Omental fat pad (tissue), 4 donors: ENCODE measurements at places on chromosomes 11 and 22.

DNA sequence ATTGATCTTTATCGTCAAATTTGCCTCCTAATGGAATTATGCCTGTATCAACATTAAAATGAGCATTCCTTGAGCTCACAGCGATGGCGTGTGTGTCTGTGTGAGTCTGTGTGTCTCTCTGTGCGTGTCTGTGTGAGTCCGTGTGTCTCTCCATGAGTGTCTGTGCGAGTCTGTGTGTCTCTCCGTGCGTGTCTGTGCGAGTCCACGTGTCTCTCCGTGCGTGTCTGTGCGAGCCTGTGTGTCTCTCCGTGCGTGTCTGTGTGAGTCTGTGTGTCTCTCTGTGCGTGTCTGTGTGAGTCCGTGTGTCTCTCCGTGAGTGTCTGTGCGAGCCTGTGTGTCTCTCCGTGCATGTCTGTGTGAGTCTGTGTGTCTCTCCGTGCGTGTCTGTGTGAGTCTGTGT lies 326.5 kb upstream of the B3GAT1 start:
- DNase-seq = no peak

- DNase-seq = no peak
These were observed 6.5 kb downstream of the POU2AF1 start for GRCh38 chr11:111372538-111372937.

DNA sequence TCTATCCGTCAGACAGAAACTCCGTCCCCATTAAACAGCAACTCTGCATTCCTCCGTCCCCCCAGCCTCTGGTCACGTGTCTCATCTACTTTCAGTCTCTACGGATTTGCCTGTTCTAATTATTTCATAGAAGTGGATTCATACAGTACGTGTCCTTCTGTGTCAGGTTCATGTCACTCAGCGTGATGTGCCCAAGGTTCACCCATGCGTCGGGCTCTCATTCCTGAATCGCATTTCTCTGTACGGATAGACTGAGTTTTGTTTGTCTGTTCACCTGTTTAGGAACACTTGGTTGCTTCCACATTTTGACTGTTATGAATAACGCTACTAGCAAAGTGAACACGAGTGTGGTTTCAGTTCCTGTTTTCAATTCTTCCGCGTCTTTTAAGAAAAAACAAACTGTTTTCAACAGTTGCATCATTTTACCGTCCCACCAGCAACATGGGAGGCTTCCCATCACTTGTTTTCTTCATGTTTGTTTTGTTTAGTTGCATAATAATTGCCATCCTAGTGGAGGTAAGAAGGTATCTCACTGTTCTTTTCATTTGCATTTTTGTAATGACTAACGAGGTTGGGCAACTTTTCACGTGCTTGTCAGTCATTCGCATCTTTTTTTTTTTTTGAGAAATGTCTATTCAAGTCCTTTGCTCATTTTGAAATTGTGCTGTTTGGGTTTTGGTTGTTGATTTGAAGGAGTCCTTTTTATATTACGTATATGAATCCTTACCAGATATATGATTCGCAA lies 8.9 kb upstream of the NLRP6 start:
- DNase-seq = no peak

GRCh38 chr22:26241361-26241760 lies 72.1 kb downstream of the SEZ6L start:
- DNase-seq = no peak

GRCh38 chr11:4496557-4497248 lies 14.3 kb downstream of the OR52K1 start:
- no peak for DNase-seq

DNA sequence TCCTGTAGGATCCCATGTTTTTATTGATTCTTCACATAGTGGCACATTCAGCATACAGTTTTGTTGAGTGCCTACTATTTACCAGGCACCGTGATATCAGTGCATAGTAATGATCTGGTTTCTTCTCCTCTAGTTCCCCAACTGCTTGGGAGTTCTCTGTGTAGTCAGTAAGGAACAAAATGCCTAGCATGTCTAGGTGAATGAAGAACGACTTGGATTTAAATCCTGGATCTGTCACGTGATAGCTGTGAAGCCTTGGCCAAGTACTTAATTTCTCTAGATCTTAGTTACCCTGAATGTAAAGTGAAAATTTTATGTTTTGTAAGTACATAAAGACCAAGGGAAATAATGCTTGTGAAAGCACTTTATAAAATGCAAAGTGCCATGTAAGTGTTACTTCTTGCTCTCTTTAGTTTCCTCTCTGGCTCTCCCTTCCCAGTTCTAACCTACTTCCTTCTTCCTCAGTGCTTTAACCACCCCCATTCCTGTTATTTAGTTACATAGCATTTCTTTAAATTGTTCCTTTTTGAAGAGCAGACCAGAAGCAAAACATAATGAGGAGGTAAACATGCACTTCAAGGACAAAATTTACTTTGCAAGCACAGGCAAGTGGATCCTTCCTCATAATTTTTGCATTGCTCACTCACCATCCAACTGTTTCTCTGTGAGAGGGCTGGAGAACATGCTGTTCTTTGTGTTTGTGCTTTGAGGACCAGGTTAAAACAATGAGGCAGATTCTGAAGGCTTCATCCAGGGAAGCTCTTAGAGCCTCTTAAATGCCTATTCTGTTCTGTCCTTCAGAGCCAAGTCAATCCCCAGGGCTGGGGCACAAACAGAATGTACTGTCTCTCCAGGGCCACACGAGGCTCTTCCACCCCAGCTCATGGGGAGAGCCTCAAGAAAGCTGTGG lies 353.9 kb upstream of the TENM4 start:
- no peak for DNase-seq

DNA sequence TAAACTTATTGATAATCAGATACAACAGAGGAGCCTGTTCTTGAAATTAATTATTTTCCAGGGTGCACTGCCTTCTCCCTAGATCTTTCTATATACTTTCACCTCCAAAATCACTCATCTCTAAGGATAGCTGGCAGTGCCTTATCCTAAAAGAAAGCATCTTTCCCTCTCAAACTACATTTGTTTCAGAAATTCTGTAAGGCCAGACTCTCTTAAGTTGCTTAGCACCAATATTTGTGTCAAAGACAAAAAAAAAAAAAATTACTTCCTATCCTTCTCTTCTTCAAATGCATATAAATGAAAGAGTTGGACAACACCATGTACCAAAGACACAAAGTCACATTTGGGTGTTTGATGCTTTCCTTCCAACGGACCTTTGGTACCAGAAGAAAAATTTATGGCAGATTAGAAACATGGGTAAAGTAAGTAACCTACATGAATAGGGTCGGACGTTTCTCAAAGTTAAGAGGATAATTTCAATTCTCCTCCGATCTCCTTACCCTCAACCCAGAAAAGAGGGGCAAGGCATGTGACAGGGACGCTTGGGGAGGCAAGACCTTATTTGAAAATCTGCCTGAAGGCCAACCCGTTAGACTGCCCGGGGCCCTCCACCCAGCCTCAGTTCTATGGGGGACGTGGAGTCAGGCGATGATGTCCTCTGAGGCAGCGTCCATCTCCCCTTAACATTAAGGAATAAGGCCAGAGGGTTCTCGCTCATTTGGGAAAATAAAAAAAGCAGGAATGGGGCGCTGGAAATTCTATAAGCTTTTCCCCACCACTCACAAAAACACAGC lies 66.3 kb downstream of the ETS1 start:
- no peak for DNase-seq

- DNase-seq = no peak
These were observed 38.0 kb downstream of the ETS1 start for GRCh38 chr11:128549256-128549944.
